ENCODE measurements at places on chromosomes 1 and 21. TPM values are rescaled to one million over a fixed set of nuclear protein-coding genes. Genes with fewer than 3 reads are reported as not detected.

The FOXD3 gene
- total RNA-seq: not detected

The SLC45A1 gene
- 0.76 TPM for total RNA-seq

The OR2T27 gene
- total RNA-seq: not detected

The CLCA4 gene
- not detected for total RNA-seq

The KLHDC9 gene
- total RNA-seq: 2.9 TPM
